Inflammatory macrophage (primary cell): ENCODE measurements at places on chromosomes 3 and 15.

GRCh38 chr15:95559875-95560394 is 770.6 kb upstream of the NR2F2 start:
- DNase-seq: no peak

DNA sequence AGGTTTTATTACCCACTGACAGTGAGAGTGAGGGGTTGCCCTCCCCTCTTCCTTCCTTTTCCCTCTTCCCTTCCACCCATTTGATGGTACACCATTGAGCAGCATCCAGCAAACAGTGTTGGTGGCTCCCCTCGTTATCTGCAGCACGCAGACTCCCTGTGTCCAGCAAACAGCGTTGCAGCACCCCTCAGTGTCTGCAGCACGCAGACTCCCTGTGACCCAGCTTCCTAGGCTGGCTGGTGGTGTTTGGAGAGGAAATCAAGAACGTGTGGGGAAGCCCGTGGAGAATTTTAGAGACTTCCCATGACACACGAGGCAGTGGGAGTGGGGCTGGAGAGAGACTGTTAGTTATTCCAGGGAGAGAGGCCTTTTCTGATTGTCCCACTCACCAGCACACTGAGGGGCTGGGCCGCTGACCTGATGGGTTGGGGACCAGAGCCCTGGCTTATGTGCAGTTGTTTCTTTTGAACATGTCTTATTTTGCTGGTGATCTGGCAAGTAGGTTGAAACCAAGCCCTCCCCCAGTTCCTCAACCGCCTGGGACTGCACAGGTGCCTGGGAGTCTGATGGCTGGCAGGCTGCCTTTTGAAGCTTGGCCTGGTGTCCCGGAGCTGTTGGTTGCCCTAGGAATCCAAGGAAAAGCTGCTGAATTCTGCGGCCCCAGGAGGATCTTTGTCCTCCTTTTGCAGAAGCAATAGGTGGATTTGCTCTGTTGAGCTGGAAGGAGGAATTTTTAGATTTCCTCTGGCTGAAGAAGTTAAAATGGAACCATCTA is 19.0 kb downstream of the APBA2 start:
- DNase-seq: no peak

DNA sequence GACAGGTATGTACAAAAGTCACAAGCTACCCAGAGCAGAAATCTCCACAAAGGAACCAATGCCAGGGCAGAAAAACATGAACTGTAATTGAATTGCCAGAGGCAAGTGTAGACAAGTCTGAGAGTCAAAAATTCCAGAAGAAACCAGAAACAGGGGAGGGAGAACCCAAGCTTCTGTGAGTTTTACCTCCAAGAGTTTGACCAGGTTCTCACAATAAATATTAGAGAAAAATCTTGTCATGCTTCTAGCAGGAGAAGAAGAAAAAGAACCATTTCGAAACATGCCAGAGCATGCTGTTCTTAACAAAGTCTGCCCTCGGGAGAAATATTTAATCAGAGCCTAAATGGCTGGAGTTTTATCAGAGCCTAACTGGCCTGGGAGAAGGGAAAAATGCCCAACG is 32.5 kb upstream of the AP3B2 start:
- DNase-seq: no peak

- no peak for DNase-seq
Measured at GRCh38 chr3:79028916-79029315, 738.9 kb downstream of the ROBO1 start.

- no peak for DNase-seq
Measured at GRCh38 chr3:32880225-32880624, 62.4 kb downstream of the TRIM71 start.

DNA sequence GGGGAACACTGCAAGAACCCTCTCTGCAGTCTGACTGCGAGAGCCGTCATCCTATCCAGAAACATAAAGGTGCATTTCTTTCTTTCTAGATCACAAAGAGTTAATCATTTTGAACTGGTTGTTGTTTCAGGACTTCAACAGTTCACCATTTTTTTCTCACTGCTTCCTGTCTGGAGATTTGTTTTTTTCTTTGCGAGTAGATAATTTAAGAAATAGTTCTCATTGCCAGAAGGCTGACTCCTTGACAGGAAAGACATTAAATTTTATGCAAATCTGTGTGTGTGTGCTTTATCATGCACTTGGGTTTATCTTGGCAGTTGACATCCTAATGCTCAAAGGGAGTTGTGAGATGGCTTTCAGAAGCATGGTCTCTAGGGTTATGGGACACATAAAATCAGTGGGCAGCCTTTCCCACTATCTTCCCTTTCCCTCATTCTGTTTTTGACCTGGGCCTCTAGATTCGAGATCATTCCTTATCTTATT is 123.5 kb upstream of the TBL1XR1 start:
- no peak for DNase-seq

DNA sequence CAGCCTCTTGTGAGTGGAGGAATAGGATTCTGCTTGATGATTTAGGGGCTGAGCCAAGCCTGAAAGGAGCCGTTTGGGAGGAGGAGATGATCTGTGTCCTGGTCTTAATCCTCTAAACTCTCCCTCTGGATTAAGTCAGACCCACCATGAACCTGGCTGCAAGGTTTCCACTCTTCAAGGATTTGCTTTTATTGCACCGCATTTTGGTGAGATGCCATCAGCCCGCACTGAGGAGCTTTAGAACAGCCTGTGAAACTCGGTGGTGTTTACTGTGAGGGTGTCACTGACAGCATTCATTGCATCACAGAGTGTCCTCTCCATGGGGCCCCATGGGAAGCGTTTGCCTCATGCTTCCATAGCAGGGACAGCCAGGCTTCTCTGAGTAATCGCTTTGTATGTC is 59.2 kb downstream of the EPHB1 start:
- DNase-seq: no peak

DNA sequence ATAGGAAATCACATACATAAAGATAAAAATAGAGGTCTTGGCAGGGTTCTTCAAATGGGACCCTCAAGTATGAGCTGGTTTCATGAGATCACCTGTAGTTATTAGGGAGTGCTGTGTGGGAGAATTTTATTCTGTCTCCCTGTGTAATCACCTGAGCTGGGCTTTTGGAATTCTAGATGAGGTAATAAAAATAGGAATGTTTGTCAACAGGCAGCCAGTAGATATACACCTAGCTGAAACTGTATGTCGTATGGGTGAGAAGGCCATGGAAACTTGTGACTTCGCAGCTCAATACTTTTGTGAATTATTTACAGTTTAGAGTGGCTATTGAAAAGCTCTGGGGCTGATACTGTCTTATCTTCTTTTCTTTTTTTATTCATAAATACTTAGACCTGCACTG is 40.5 kb upstream of the PLCL2 start:
- DNase-seq: no peak
